ENCODE measurements at places on chromosomes 7 and 10.

- DNase-seq = no peak
Measured at GRCh38 chr7:69115788-69116187, 482.5 kb upstream of the AUTS2 start.

DNA sequence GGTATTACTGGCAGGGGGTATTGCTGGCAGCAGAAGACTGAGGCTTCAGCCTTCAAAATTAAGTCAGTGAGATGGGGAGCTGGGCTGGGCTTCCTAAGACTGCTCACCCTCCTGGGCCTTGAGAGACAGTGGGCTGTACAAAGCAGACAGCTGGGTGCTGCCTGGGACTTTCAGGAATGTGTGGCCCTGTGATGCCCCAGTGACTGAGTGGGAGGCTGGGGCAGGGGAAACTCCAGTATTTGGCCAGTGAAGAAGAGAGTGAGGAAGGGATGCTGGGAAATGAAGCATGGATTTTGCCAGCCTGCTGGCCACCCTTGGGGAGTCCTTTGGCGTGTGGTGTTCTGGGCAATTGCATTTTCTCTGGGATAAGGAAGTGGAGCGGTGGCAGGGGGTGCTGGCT lies 442 bp downstream of the ANKRD2 start:
- DNase-seq = no peak

GRCh38 chr7:155020996-155021395 lies 18.1 kb upstream of the PAXIP1 start:
- no peak for DNase-seq

DNA sequence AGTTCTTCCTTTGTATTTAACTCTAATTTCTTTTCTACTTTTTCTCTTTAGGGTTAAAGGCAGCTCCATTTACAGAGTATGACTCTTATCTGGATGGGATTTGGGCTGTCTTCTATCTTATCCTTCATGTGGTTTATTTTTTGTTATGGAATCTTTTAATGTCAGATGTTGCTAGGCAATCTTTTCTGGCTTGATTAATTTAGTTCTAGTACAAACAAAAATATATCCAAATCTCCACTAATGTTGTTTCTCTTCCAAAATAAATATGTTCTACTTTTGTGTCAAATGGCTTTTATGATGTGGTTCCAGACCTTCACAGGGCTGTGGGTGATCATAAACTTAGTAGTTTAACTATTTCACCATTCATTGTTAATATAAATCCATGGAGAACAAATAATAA lies 246.9 kb downstream of the AHR start:
- DNase-seq = no peak

GRCh38 chr7:17168416-17168815 lies 130.0 kb upstream of the AHR start:
- DNase-seq = no peak

DNA sequence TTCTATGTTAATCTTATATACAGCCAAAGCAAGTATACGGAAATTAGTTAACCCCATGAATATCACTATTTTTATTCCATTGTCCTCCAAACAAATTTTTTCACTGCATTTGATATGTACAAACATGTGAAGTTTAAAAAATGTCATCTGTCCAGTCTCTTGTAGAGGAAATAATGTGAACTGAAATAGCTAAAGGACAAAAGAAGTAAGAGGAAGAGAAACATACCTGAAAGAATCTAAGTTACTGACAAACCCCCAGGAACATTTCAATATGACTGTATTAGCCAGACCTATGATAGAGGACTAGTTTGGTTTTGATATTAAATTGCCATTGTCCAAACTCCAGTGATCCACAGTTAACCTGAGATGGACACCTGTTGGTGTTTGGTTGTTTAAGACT lies 80.6 kb downstream of the NRCAM start:
- no peak for DNase-seq

DNA sequence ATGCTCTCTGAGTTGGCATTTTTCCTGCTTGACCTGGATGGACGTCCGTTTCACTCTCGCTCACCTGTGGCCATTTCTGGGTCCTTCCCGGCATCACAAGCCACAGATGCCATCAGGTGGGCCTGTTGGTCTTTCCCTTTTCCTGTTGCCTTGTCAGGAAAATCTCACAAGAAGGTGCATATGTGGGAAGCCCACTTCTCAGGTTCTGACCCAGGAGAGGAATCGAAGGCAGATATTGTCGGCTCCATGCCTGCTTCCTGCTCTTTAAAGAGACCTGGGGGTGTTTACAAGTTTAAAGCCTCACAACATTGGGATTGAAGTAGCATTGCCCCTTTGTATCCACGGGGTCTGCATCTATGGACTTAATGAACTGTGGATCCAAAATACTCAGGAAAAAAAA lies 357.9 kb downstream of the RPS24 start:
- DNase-seq = no peak

DNA sequence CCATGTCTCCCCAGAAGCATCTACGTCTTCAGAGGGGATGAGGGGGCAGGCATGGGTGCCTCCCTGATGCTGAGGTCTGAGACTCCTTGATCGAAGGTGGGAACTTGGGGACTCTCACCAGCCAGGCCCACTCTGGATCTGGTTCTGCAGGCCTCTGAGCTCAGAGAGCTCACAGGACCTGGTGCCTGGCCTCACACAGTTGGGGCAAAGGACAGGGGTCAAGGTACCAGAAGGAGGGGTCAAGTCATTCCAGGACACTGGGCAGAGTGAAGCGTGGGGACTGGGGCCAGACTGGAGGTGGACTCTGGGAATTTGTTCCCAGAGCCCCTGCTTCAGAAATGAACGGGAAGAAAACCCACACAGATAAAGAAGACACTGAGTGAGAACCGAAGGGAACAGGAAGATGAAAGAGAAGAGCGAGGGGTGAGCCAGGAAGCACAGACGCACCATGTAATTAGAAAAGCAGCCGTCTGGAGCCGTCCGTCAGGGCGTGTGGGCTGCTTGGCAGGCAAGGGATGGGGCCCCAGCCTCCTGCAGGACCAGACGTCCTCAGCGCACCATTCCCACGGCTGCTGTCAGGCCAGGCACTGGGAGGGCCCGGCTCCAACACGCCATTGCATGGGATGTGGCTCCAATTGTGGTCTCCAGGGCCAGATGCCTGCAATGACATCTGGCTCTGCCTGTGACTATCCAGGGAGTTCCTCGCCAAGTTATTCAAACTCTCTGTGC lies 47.7 kb downstream of the ZCCHC24 start:
- no peak for DNase-seq

DNA sequence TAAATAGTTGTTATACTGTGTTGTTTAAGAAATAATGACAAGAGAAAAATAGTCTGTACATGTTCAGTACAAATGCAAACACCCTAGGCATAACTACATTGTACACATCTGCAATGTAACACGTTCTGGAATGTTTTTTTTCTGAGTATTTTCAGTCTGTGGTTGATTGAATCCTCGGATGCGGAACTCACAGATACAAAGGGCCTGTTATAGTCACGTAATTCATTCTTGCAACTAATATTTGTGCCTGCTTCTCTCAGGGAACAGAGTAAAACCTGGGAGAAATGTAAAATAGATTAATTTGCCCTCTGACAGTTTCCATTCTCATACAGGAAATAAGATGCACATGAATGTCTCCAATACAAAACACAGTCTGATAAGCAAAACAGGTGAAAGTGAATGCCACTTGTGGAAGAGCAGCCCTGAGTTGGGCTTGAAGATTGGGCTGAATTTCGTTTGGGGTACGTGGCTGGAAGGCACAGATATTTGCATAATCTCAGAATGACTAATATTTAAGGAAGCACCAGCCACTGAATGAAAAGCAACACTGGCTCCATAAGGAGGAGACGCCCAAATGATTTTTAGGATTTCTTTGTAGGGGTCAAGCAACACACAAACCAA lies 19.1 kb downstream of the DENND2A start:
- DNase-seq = no peak

DNA sequence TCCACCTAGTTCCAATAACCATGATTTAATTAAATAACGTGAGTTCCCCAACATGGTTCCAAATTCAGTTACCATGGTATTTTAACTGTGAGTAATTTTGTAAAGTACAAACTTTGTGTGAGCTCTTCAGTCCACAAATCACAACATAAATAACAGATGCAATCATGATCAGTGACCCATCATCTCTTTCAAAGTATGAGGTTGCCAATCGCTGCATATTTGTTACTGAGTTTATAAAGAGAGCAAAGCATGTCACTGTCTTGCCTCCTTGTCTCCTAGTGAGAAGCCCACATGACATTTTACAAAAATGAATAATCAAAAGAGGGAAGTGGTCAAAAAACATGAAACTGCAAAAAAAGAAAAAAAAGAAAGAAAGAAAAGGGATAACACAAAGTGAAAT lies 69.1 kb upstream of the PDSS1 start:
- no peak for DNase-seq

DNA sequence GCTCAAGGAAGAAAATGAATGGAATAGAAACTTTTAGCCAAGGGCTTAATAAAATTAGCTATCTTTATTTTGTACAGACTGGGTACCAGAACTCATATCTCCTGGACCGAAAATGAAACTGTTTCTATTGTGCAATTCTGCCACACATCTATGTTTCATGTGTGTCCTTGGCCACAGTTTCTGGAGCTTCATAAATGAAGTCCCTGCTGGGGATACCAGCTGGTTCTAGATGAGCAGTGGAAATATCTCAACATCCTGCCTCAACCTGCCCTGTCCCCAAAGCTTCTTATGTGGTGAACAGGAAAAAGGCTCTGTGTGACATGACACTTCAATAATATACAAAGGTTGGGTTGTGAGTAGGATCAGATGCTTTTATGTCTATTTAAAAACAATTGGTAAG lies 310.1 kb upstream of the SORCS1 start:
- DNase-seq = no peak

DNA sequence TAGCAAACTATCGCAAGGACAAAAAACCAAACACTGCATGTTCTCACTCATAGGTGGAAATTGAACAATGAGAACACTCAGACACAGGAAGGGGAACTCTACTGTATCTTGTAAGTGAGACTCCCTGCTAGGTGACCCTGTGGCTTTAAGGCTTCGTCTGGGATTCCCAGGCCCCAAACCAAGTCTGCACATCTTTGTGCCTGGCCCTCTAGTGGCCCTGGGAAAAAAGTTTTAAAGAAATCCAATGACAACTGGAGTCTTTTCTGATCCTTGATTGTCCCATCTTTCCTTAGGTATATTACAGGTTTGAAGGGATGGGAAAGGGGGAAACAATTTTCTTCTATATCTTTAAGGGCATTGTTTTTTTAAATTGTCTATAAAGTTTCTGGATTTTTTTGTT lies 10.6 kb upstream of the LIPM start:
- DNase-seq = no peak

GRCh38 chr7:102823390-102824119 lies 74.8 kb downstream of the FAM185A start:
- DNase-seq = no peak

GRCh38 chr7:101664436-101664835 lies 35.3 kb upstream of the MYL10 start:
- no peak for DNase-seq

GRCh38 chr7:4240042-4240441 lies 442.1 kb upstream of the FOXK1 start:
- no peak for DNase-seq

- no peak for DNase-seq
Measured at GRCh38 chr7:15686957-15687545, 568 bp upstream of the MEOX2 start.

DNA sequence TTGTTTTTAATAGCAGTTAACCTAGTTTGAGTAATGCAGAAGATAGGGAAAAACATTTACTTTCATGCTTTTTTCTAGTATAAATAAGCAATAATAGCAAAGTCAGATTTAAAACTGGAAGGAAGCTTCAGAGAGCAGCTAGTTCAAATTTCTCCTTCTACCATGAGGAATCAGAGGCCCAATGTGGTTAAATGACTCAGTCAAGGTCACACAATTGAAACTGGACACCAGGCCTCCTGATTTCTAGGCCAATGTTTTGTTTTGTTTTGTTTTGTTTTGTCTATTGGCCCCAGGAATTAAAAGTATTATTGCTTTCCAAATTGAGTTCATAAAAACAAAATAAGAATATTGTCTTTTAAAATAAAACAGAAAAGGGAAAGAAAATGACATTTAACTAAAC lies 122.3 kb downstream of the TRIL start:
- no peak for DNase-seq

DNA sequence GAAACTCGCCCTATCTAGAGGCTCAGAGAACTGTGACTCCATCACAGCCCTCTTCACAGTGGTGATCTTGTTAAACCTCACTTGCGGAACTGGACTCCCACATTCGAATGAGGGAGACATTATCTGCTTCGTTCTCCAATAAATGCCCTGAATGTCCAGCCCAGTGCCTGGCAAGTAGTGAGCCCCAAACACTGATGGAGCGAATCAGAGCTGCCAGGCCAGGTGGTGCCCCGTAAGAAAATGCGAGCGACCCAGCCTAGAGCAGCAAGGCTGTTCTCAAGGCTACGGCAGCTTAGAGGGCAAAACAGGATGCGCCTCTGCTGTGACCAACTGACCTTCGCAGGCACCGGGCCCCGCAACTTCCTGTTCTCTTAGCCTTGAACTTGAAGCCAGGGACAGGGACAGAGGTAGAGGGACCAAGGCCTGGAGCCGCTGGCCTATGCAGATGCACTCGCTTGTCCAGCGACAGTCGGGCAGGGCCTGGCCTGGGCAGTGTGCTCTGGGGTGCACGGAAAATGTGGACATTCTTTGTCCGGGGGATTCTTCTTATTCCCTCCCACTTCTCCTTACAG lies 217.6 kb downstream of the TCERG1L start:
- DNase-seq = no peak

DNA sequence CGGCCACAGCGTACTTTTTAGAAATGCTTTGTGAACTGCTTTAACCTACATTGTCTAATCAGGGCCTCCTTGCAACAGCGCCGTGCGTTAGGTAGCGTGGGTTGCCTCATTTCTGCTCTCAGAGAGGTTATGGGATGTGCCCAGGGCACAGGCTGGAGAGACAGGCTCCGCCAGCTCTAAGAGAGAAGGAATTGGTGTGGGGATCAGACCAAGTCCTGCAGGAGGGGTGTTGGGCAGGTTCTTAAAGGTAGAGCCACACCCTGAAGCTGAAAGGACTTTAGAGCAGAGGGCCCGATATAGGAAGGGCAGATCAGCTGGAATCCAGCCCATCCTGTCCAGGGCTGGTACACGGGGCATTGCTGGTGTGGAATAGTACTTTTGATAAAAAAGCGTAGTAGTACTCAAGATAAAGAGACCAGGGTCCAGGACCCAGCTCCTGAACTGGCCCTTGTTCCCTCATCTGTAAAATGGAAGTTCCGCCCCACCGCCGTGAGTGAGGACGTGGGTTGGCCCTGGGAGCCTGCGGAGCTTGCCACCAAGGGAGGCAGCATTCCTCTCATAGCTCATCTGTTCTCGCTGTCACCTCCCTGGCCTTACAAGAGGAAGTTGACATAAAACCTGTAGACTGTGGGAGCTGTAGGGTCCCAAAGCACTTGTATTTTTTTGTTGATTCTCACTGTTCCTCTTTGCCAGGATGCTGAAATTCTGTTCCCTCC lies 37.2 kb downstream of the TMEM120A start:
- no peak for DNase-seq

GRCh38 chr10:114635797-114636550 lies 22.1 kb downstream of the ABLIM1 start:
- no peak for DNase-seq

DNA sequence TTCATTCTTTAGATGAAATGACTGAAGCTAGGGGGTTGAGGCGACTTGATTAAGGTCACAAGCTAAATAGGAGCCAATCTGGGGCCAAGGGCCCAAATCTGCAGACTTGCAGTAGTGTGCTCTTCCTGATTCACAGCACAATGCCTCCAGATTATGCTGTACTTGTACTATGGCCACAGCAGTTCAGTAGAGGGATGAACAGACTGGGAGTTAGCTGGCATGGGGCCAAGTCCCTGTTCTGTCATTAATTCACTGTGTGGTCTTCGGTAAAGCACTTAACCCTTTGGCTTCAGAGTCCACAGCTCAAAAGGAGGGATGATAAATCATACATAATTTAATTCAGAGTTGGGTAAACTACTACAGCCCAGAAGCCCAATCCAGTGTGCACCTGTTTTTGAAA lies 196.8 kb downstream of the XPNPEP1 start:
- DNase-seq = no peak
